SK-N-SH (cell line): ENCODE measurements at places on chromosomes 7 and 10.

DNA sequence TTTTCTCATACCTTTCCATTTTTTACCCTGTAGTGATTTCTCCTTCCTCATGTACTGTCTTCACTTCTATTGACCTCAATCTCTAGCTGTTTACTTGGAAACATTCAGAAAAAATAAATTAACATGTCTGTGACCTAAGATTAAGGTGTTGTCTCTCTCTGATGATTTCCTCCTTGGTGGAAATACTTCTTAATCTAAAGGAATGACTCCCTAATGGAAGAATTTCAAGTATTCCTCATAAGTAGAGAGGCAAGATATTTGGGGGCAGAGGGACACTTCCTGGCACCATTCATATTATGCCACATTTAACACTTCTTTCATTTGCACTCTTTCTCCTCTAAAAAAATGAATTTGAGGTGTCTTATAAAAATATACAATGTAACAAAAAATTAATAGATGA lies 202.8 kb downstream of the NEBL start:
- DNase-seq = no peak

- no peak for DNase-seq
These were observed at the start of gene C10orf120 for GRCh38 chr10:122699796-122700455. C10orf120 (minus strand) TSS chr10:122699846; CDS start chr10:122699790, 56 bp downstream.

- DNase-seq = peak; percentile 77
These were observed 493.4 kb downstream of the TNS3 start for GRCh38 chr7:47088329-47089067.

GRCh38 chr10:34702982-34703381 lies 112.1 kb downstream of the PARD3 start:
- no peak for DNase-seq

- peak; percentile 89 for DNase-seq
These were observed 15.5 kb downstream of the STX1A start for GRCh38 chr7:73703757-73704639.

DNA sequence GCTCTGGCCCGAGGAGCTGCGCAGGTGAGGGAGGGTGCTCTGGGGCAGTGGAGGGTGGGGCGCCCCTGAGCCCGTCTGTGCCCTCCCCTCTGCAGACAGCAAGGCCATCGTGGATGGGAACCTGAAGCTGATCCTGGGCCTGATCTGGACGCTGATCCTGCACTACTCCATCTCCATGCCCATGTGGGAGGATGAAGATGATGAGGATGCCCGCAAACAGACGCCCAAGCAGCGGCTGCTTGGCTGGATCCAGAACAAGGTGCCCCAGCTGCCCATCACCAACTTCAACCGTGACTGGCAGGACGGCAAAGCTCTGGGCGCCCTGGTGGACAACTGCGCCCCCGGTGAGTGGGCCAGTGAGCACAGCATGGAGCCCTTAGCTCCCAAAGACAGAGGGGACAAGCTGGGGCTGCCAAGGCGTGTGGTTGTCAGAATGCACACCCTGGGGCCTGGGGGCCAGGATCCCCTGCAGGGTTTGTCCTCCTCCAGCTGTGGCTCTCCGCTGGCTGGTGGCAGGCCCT lies 5.1 kb downstream of the FLNC start:
- DNase-seq = peak; percentile 39

- no peak for DNase-seq
These were observed 265.0 kb downstream of the SORCS3 start for GRCh38 chr10:104906112-104906511.

- DNase-seq = no peak
These were observed 505.6 kb downstream of the RPS24 start for GRCh38 chr10:78539247-78539766.

DNA sequence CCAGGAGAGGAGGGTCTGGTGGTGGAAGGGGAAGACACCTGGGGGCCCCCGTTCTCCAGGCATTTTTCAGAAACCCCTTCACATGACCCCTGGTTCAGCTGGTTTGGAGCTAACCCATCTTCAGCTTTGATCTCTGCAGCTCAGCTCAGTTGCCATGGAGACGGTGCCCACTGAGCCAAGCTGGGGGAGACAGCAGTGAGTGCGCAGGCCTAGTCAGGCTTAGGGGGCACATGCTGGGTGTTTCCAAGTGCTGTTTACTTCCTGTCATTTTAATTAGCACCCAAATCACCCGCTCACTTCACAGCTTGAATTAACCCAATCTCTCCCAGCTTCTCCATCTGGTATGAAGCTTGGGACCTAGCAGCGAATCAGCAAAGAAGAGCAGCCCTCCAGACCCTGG lies 9.0 kb downstream of the SPOCK2 start:
- peak; percentile 70 for DNase-seq

DNA sequence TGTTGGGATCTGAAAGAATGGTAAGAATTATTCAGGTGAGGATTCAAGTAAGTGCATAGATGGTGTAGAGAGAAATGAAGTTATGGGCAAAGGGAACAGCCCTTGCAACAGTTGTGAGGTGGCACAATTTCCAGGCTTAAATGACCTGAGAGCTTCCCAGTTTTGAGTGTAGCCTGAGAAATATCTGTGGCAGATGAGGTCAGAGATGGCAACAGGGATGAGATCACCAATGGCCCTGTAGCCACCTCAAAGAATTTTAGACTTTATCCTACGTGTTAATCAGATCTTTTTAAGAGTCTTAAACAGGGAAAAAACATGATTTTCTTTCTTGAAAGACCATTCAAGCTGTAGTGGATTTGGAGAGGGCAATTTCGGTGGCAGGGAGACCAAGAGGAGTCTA lies 1.9 kb upstream of the NRF1 start:
- no peak for DNase-seq

- DNase-seq = no peak
These were observed 3.1 kb downstream of the CADPS2 start for GRCh38 chr7:122883049-122883680.

DNA sequence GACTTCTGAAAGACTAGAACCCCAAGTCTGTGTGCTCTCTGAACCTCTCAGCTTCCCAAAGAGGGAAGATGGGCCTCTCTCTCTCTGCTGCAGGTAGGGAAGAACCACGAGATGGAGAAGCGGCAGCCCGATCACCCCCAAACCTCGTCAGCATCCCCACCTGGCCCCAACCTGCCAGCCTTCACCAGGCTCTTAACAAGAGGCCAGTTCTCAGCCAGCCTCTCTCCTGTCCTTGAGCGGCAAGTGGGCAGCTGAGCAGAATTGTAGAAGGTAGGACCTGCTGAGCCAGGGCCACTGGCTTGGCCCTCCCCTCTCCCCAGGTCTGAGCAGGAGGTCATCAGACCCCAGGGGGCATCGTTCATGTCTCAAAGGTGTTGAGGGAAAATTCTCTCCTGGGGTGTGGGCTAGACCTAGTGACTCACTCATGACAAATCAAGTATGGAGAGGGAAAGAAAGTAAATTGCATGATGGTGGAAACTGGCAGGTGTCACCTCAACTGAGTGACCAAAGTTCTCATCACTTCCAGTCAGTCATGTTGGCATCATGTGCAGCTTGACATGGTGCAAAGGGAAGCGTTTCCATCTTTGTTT lies 92.0 kb upstream of the GPR26 start:
- DNase-seq = no peak

GRCh38 chr10:82245906-82246560 lies 371.0 kb downstream of the NRG3 start:
- no peak for DNase-seq

GRCh38 chr7:131370523-131370968 lies 42.9 kb downstream of the MKLN1 start:
- DNase-seq = no peak

DNA sequence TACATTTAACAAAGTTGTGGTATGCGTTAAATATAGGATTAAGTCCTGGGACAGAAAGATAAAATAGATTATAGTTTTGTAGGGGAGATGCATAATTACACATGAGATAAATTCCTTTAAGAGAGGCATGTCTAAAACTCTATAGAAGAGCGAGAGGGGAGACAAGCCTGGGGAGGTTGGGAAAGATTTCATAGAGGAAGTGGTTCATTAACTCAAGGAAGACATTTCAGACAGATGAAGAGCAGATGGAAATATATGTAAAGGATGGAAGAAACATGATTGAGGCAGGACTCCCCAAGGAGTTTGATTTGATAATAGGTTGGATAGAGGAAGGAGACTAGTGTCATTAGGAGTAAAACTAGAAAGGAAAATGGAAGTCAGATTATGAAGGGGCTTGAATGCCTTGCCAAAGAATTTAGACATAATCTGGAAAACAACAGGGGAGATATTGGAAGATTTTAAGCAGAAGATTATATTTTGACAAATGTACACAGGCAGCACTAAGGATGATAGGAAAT lies 96.1 kb downstream of the PHTF2 start:
- no peak for DNase-seq

GRCh38 chr10:29532256-29532878 lies 102.4 kb downstream of the SVIL start:
- no peak for DNase-seq

- DNase-seq = no peak
These were observed 102.5 kb downstream of the SND1 start for GRCh38 chr7:127754457-127754856.

DNA sequence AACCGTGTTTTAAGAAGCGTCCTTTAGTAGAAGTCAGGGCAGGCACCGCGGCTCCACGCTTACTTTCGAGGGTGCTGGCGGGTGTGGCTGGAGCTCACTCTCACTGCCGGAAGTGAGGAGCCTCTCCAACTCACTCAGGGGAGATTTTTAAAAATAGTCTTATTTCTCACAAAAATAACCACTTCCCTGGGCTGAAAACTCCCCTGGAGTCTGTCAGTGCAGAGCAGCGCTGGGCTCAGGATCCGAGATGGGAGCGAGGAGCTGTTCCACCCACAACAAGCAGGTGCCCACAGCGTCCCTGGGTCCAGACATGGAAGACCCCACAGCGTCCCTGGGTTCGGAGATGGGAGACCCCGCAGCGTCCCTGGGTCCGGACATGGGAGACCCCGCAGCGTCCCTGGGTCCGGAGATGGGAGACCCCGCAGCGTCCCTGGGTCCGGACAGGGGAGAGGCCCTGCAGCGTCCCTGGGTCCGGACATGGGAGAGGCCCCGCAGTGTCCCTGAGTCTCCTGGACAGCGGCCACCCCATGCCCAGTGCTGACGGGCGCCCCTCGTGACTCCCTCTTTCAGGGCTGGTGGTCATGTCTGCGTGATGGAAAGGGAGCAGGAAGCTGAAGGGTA lies 51.2 kb downstream of the VIPR2 start:
- no peak for DNase-seq

- DNase-seq = no peak
These were observed 107.4 kb upstream of the LSM8 start for GRCh38 chr7:118076564-118076963.

GRCh38 chr7:44811571-44811970 lies 15.1 kb downstream of the PPIA start:
- no peak for DNase-seq

DNA sequence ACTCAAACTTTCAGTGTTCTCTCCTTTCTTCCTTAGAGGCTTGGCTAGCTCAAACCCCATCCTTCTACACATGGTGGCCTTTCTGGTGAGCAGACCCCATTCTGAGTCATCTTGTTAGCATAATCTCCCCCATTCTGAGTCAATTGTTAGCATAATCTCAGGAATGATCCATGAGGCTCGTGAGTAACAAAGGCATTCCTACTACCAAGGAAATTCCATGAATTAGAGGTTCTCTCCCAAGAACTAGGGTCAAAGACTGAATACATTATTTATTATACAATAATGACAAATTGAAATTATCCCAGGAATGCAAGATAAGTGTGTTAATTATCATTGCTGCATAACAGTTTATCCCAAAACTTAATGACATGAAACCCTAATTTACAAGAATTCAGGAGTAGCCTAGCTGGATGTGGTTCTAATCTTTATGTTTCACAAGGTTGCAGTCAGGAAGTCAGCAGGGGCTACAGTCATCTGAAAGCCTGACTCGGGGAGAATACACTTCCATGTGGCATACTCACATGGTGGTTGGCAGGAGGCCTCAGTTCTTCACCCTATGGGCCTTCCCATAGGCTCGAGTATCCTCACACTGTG lies 100.2 kb downstream of the MMRN2 start:
- no peak for DNase-seq

- DNase-seq = no peak
These were observed 15.7 kb downstream of the DNAJB6 start for GRCh38 chr7:157352516-157352915.

DNA sequence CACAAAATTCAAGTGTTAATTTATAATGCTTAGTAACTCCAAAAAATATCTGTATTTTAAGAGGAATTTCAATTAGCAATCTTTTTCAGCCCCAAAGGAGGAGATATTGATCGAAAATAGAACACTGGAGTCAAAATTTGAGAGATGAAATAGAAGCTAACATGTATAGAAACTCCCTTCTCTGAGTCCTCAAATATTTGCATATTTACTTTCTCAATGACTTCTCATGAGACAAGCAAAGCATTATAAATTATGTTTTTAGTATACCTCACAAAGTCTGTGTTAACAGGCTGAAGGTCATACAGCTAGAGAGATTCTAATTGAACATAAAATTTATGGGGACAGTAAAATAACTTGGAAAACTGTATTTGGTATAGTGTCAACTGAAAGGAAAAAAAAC lies 260.5 kb downstream of the GPAM start:
- DNase-seq = no peak

DNA sequence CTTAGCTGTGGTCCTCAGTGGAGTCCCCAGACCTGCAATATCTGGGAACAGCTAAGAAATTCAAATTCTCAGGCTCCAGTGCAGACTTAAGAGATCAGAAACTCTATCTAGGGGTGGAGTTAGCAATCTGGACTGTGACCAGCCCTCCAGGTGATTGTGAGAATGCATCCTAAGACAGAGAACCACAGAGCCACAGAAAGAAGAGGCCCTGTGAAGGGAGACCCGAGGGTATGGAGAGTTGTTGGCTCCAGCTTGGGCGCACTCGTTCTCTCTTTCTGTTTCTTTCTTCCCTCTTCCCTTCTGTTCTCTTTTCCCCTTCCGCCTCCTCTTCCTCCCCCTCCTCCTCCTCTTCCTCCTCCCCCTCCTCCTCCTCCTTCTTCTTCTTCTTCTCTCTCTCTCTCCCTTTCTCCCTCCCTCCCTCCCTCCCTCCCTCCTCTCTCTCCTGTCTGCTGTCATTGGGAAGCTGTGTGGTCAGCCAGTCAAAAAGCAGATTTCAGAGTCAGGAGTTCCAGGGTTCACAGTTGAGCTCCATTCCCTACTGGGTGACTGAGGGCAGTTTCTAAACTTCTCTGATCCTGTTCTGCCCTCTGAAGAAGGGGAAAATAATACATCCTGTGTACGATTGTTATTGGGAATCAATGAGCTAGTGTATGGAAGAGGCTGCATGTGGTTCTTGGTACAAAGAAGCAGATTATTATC lies 62.1 kb upstream of the STEAP1B start:
- DNase-seq = no peak

- no peak for DNase-seq
These were observed 4.0 kb upstream of the ATP6V1F start for GRCh38 chr7:128858380-128859231.

- peak; percentile 92 for DNase-seq
These were observed 16.8 kb upstream of the ZNF467 start for GRCh38 chr7:149790146-149790548.

- DNase-seq = no peak
These were observed 73.2 kb upstream of the CCAR1 start for GRCh38 chr10:68647672-68648341.

- DNase-seq = peak; percentile 30
These were observed 120.8 kb downstream of the NRCAM start for GRCh38 chr7:108335269-108335918.

- DNase-seq = no peak
These were observed 356.2 kb downstream of the RNLS start for GRCh38 chr10:88226891-88227290.
